Mammary epithelial cell (primary cell): ENCODE measurements at places on chromosomes 4 and X. TPM values are rescaled to one million over a fixed set of nuclear protein-coding genes. Genes with fewer than 3 reads are reported as not detected.

GRCh38 chr4:114323841-114324240 lies 274.8 kb upstream of the UGT8 start:
- DNase-seq = no peak

DNA sequence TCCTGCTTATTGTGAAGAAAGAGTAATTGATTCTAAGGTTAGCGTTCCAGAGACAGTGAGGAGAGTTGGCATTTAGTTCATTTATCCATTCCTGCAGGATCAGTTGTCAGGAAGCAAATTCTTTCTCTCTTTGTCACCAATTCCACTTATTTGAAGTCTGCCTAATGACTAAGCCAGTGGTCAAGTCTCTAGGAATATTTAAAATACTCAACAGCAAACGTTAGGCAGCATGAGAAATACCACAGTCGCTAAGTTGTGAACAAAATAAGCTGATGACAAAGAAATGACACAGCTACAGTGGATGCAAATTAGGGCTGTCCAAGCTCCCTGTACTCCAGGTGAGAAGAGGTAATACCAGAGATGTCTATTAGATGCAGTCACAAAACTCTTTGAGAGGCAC lies 6.6 kb upstream of the MAGEB17 start:
- peak; percentile 85 for DNase-seq

DNA sequence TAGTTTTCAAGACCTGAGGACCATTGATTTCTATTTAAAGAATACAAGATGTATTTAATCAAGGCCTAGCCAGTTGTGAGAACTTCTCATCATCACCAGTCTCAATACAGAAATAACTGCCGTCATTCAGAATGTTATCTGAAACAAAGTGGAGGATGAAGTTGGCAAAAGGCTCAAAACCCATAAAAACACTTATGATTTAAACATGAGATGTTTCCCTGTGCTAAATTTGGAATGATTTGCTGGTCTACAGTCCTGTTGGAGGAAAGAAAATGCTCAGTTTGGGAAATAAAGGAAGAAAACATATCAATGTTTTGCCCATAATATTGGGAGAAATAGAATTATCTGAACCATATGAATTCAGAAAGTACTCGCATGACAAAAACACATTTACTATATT lies 192.2 kb downstream of the ADGRA3 start:
- no peak for DNase-seq

GRCh38 chr4:105683038-105683437 lies 25.5 kb downstream of the INTS12 start:
- DNase-seq = peak; percentile 63

DNA sequence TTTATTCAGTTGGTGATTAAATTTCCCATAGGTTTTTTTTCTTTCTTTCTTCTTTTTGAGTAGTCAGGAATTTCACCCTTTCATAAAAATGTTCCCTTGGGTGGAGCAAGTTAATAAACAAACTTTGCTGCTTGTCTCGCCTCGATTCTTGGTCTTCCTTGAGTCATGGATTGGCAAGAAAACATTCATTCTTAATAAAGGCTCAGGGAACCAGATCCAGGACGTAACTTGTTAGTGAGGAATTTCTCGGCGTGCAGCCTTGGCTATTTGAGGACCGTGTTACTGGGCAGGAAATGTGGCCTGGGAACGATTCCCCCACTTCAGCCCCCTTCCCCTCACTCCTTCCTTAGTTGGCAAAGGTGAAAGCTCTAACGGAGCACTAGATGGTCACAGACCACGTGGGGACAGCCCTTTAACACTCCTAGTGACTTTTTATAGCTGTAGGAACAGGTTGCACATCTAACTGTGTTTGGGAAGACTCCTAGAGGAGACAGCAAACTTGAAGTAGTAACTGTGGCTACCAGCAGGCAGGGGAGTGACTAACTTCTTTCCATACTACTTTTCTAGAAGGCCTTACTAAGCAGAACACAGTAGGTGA lies 106.8 kb downstream of the UCHL1 start:
- no peak for DNase-seq

DNA sequence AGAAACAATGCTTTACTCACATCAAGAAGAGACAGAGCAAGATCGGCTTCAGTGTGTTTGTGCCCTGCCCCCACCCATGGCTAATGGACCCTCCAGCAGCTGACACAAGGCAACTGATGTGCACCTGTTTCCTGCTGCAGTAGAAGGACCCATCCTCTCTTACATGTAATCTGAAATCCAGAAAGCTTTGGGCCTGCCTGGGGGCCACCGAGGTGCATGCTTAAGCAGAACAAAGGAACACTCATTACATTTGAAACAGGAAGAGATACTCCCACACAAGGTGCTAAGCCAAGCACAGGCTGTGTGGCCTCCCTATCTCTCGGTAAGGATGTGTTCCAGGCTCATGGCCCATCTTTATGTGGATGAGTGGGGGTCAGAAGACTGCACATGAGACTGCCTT lies 338.0 kb downstream of the SPOCK3 start:
- DNase-seq = no peak

DNA sequence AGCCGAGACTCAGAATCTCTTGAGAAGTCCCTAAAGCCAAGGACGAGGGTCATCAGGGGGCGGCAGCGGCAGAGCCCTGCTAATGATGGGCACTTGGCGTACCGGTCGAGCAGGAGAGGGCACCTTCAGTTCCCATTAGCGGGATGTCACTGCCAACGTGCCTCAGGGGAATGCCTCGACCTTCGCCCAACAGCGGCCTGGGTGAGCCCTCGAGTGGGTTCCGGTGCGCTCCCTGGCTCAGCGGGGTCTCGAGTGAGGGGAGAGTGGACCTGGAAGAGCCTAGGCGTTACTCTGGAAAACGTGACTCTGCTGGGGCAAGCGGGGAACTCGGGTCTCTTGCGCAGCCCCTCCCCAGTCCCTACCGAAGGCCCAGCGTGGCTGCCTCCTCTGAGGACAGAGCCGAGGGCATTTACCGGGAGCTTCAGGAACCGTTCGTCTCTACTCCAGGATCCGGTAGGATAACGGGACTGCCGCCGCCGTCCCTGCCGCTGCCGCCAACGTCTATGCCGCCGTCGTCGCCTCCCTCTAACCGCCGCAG lies 36.9 kb downstream of the PGRMC1 start:
- DNase-seq = no peak

The CNKSR2 gene
- 2.7 TPM for total RNA-seq

The AMOT gene
- total RNA-seq = 2.7 TPM

The MTNR1A gene
- total RNA-seq = 0.67 TPM

The TMEM154 gene
- 15.2 TPM for total RNA-seq
